ENCODE measurements at places on chromosomes 3 and 15.

DNA sequence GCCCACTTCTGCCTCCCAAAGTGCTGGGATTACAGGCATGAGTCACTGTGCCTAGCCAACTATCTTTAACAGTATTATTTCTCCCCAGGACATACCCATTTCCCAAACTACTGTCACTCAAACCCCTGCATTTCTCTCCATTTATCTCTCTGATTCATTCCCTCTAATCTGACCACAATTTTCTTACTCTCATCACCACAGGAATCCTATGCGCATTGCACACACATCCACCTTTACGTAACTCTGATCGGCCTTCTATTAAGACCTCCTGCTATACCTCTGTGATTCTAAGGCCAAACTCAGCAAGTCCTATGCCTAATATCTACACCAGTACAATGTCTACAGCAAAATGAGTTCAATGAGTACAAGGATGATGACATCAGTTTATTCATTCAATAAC is 235.0 kb downstream of the ULK4 start:
- DNase-seq = no peak

DNA sequence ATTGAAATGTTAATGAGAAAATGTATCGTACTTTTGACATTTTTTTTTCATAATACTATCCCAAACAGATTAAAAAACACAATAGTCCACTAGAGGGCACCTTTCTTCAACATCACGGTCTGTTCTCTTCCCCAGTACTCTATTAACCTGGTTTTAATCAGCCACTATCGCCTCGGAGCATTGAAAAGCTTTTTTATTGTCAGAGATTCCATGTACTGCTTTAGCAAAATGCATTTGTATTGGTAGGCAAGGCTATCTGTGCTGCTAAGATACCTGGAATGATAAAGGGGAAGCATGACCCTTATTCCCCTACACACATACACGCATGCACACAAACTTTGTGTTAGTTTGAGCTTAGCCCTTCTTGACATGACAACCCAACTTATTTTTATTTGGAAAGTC is 160.1 kb upstream of the IL12A start:
- DNase-seq = no peak

DNA sequence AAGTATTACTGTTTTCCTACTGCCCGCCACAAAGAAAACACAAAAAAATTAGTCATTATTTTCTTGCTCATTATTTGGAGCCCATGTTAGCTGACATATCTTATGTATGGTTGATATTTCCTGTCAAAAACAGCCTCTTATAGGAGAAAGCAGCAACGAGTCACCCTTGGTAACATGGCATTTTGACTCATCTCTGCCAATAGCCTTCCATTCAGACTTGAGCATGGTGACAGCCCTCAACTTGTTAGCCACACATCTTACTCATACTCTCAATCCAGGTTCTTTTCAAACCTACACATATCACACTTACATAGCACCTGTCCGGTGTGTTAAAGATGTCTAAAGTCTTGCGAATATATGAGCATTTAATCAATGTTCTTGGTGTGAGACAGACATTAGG is 109.4 kb upstream of the SAMMSON start:
- no peak for DNase-seq

- DNase-seq = peak; percentile 60
These were observed 665 bp downstream of the GLB1 start for GRCh38 chr3:33096093-33096868.

DNA sequence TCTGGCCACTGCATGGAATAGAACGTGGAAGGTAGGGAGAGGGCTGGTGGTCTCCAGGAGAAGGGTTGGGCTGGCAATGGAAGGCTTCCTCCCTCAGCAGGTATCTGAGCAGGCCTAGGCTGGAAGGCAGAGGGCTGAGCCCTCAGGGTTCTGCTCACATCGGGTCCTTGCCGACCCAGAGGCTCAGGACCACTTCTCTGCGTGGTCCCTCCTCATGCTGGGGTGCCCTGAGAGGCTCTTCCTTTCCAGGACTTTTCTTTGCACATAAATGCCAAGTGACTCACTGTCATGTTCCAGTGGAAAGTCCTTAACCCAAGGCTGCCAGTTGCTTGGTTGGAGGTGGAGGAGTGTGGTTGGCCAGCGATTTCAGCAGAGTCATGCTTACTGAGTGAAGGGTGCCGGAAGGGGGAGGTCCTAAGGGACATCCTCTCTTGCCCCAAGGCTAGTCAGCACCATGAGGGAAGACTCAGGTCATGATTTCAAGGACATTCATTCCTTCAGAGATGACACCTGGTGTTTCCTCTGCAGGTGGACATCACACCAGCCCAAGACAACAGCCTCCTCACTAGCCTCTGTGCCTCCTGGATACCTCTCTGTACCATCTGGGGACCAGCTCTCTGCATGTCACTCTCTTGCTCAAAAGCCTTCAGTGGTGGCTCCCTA is 8.2 kb downstream of the SLC6A6 start:
- DNase-seq = no peak

DNA sequence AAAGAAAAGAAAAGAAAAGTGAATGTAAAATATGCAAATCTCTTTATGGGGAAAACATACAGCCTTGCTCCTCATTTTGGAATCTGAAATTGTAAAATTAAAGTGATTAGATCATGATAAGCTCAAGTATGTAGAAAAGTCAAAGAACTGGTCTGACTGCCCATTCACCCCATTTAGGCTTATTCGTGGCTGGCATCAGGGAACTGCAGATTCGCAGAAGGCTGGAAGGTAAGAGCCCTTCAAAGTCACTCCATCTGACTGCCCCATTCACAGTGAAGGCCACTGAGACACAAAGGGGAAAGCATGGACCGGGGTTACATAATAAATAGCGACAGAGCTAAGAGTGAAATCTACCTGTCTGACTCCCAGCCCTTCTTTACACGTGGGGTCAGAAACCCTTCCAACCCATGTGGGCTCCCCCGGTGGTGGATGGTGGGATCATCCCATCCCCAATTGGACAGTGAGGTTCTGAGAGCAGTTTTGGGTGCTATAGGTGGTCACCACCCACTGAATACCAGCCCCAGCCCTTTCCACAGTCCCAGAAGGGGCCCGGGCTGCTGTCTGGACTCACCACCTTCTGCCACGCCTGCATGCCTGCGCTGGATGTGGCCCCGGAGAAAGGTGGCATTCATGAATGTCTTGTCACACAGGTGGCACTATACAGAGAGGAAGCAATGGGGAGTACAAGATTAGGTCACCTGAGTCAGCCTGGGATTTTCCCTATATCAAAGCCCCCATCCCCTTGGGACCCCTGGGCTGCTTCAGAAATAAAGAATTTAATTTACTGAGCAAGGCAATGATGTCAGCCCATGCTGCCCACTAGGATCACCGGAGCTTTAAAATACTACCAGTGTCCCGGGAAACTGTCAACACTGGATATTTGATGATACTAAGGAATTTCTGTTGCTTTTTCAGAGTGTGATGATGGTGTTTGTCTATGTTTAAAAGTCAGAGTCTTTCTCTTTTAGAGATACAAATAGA is 17.9 kb downstream of the DZIP1L start:
- no peak for DNase-seq

DNA sequence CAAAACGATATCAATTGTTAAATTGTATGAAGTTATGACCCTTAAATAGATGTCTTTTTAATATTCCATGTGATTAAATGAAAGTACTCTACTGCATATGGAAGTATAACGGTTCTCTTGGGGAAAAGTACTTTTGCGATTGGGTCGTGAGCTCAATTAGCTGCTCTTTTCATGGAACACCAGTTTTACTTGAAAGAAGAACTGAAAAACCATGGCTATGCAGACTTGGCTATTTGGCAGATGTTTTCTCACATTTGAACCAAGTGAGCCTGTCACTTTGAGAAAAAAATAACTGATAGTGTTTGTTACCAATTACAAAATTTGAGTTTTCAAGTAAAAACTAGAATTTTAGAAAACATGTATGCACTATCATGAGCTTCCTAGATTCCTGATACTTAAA is 5.9 kb upstream of the INAFM2 start:
- no peak for DNase-seq

DNA sequence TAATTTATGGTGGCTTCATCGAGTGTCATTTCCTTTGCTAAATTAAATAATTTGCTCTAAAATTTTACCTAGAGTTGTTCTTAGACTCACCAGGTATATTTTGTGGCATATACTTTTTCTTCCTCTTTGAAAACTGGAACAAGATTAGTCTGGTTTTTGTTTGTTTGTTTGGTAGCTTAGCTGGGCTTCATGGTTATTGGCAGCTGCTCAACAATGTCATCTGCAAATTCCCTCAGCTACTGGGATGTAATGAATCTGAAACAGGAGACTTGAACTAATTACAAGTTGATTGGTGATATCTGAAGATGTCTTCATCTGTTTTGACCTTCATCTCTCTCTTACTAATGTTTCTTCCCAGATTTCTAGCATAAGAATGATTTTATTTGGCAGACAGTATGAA is 270.5 kb upstream of the P2RY1 start:
- no peak for DNase-seq

GRCh38 chr3:109685084-109686079 is 348.0 kb upstream of the DPPA4 start:
- peak; percentile 39 for DNase-seq

DNA sequence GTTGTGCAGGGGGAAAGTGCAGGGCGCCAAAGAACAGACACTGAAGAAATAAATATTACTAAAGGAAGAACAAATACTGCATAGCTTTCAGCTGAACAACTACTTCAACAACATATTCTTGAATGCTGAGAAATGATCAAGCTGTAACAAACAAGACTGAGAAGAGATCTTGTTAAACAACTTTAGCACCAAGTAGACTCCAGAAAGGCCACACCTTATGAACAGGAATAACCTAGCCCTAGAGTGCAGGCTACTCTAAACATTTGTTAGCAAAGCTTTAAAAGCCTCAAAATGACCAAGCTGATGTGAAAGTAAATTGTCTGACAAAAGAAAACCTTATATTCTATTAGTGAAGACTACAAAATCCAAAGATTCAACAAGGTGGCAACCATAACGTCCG is 83.2 kb downstream of the POLQ start:
- no peak for DNase-seq

- DNase-seq = no peak
These were observed 27.3 kb upstream of the NANOGP8 start for GRCh38 chr15:35112346-35112745.

- no peak for DNase-seq
These were observed 116.6 kb downstream of the TOP2B start for GRCh38 chr3:25547943-25548674.

GRCh38 chr3:132519914-132520313 is 77.2 kb upstream of the ACKR4 start:
- DNase-seq = no peak

DNA sequence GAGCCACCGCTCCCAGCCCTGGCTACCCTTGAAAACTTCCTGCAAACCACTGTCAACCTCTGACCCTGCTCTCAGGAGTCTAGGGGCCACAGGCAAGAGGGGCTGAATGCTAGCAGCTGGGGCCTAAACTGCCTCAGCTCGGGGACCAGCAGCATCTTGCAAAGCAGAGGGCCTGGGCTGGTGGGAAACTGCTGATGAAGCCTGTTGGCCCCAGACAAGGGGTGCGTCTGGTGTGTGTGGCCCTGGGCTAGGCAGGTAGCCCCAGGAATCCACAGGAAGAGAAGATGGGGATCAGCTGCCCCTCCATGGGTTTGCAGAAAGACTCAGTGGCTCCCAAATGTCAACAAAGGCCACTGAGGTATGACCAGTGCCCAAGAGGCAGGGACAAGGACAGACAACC is 8.2 kb upstream of the POLG start:
- no peak for DNase-seq

DNA sequence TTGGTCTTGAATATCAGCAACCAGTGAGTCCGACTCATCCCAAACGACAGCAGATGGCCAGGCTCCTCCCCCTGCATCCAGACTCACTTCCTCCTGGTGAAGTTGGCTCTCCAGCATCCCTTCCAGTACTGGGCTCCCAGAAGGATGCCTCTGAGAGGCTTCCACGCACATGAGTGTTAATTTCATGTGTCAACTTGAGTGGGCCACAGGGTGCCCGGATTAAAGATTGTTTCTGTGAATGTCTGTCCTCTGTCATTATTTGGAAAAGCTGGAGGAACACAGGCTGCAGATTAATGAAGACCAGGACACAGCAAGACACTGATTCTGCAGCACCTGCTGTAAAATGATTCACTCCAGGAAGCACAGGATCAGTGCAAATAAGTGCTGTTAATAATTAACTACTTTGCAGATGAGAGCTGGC is 99.8 kb downstream of the ATP10A start:
- no peak for DNase-seq

DNA sequence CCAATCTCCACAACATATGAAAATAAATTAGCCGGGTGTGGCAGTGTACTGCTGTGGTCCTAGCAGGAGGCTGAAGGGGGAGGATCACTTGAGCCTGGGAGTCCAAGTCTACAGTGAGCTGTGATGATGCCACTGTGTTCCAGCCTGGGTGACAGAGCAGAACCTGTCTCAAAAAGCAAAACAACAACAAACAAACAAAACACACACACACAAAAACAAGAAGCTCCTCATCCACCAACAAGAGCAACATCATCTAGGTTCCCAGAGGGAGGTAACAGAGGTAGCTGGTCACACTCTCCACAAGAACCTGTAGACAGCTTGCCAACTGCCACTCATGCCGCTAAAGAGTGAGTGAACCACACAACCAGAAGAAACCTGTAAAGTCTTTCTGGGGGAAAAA is 34.8 kb downstream of the PTPN9 start:
- no peak for DNase-seq

DNA sequence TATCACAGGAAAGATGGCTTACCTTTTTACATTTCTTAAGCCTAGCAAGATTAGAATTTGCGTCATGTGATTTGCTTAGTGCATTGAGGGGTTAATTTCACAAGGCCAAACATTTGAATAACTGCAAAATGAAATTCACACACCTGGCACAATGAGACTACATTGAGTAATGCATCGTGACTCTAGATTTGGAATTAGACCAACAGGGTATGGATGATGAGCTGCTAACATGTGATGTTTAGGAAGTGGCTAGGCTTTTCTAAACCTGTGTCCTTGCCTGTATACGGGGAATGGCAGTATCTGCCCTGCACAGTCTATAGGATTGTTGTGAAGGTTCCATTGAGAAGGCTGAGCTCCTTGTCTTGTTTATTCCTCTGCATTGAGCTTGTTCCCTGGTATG is 160.1 kb downstream of the MFSD1 start:
- DNase-seq = no peak

- DNase-seq = no peak
These were observed 48.4 kb upstream of the IP6K2 start for GRCh38 chr3:48765376-48765775.

GRCh38 chr15:76799760-76800159 is 105.4 kb downstream of the SCAPER start:
- DNase-seq = no peak

Data from colonic mucosa (tissue), 4 donors.